ENCODE measurements at places on chromosomes 11 and 22. TPM values are rescaled to one million over a fixed set of nuclear protein-coding genes. Genes with fewer than 3 reads are reported as not detected.

The LDHAL6A gene
- total RNA-seq, result not detected

The TNNI2 gene
- total RNA-seq, result 2.4 TPM

The RTN4R gene
- total RNA-seq, result 0.79 TPM

DNA sequence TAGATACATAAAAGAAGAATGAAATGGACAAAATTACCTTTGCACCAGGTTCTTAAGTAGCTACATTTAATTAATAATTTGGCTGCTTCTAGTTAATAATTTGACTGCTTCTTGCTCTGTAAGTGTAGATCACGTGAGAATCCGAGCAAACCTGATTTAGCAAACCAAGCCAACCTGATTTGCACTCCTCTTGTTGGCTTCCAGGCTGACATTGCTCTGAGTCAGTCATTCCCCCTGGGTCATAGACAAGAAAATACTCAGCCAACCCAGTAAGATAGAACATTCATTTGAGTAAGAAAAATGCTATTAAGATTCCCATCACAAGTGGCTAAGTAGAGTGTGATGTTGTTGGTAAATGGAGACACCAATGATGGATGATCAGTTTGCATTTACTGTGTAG lies 304.1 kb downstream of the C11orf87 start:
- no peak for DNase-seq

DNA sequence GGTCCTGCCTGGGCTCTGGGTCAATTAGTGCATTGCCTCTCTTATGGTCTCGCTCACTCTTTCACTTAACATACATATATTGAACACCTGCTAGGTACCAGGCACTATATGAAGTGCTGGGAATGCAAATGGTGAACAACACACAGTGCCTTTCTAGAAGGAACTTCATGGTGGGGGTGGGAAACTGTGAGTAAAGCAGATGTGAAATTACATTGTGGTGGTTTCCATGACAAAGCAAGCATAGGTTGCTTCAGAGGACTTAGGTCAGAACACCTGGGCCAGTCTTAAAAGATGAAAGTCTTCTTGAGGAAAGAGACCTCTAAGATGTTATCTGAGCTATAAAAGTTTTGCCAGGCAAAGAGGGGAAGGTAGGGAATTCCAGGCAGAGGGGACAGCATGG lies 231.3 kb downstream of the BUD13 start:
- no peak for DNase-seq

GRCh38 chr11:27227736-27228135 lies 135.3 kb downstream of the CCDC34 start:
- no peak for DNase-seq

- DNase-seq, result no peak
Observed at GRCh38 chr11:27619763-27620335, 80.4 kb downstream of the BDNF start.

Measured in omental fat pad (tissue), 4 donors.